ENCODE measurements at places on chromosomes 2 and 18. TPM values are rescaled to one million over a fixed set of nuclear protein-coding genes. Genes with fewer than 3 reads are reported as not detected.

The NOL4 gene
- not detected for polyA plus RNA-seq

- no peak for DNase-seq
Observed at GRCh38 chr2:76984359-76984758, 537.8 kb downstream of the LRRTM4 start.

GRCh38 chr18:76051396-76052226 is 443.4 kb downstream of the ZNF516 start:
- no peak for DNase-seq

DNA sequence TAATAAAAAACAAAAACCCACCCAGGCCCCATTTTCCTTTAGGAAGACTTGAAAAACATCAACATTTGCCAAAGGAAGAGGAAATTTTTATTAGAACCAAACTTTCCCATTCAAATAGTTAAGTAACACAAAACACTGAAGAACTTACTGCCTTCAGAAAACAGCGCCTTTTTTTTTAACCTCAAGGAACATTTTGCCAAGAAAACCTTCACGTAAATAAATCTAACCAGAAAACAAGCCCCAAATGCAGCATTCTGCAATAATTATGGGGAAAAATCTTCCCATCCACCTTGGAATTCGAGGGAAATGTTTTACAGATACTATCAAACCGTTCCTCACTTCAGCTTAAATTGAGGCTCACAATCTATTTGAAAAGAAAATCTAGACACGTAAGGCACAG is 56.4 kb downstream of the ACVR1 start:
- no peak for DNase-seq

- no peak for DNase-seq
Observed at GRCh38 chr2:28565720-28566295, 69.9 kb downstream of the PLB1 start.

The AFTPH gene
- polyA plus RNA-seq: 47.0 TPM

DNA sequence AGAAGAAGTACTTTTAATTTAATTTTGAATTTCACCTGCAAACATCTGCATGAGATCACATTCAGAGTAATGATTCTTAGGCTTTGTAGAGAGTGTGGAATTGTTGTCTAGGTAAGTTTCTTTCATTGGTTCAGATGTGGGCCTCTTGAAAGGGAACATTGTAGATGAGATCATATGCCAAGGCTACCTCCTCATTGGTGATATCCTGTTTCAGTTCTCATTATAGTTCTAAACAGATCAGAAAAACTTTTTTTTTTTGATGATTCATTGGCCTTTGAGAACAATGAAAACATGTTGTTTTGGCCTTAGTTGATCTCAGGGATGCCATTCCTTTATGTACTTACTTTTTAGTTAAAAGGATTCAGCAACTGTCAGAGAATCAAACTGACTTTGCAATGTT is 44.5 kb downstream of the EML6 start:
- no peak for DNase-seq

- DNase-seq: no peak
Observed at GRCh38 chr2:223952280-223952968, 4.8 kb upstream of the MRPL44 start.

DNA sequence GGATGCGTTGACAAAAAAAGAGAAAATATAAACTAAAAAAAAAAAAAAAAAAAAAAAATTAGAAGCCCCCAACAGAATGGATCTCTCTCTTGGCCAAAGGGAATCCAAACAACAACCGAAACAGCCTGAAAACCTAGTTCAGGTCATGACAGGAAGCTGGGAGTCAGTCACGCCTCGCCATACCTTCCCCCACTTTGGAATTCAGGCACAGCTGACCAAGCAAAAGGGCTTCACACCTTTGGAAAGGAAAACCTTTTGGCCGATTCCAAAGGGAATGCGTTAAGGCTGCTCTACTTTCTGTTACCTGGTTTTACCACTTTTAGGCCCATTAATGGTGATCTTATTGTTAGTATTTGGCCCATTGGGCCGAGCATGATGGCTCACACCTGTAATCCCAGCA is 17.9 kb upstream of the RMC1 start:
- no peak for DNase-seq

The IL1B gene
- polyA plus RNA-seq: 5.3 TPM

DNA sequence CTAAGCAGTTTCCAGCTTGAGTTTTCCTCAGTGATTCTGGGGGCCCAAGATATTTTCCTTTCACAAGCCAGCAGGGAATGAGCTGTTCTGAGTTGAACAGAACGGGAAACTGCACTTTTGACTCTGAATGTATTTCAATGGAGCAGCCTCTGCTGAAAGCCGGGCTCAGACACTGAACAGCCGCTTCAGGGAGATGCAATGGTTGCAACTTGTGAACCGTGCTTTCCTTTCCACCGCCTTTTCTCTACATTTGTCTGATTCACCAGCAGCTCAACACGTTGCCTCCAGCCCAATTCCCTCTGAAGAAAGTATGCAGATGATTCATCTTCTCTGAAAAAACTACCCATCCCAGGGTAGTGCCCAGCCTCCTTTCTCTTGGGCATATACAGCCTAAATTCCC is 119.3 kb upstream of the PKDCC start:
- DNase-seq: no peak

DNA sequence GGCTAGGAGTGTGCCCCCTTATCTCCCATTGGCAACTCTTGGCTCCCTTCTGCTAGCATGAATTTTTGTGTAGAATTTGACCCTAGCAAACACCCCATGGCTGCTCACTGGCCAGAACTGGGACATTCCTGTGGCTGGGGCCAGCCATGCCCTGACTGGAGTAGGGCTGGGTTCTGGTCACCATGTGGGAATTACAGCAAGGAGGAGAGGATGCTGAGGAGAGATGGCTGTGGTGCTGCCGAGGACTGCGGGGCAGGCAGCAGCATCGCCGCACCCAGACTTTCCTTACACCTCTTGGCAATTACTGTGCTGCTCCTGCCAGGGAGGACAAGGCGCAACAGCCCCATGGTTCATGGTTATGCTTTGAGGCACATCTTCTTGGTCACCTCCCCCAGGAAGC is 12.7 kb downstream of the KCNF1 start:
- no peak for DNase-seq

The NTSR2 gene
- polyA plus RNA-seq: not detected

GRCh38 chr2:17196380-17196779 is 321.9 kb downstream of the RAD51AP2 start:
- no peak for DNase-seq

GRCh38 chr2:33134791-33135560 is 188.2 kb downstream of the LTBP1 start:
- DNase-seq: no peak

GRCh38 chr2:23404426-23404825 is 19.4 kb downstream of the KLHL29 start:
- DNase-seq: peak; percentile 49

The TEKT4 gene
- not detected for polyA plus RNA-seq

DNA sequence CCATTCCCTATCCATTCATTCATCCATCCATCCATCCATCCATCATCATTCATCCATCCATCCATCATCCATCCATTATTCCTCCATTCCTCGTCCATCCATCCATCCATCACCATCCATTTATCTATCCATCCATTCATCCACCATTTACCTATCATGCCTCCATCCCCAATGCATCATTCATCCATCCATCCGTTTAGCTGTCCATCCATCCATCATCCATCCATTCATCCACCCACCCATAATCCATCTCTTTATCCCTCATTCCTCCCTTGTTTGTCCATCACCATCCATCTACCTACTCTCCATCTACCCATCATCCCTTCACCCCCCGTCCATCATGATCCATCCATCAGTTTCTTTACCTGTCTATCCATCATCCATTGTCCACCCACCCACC is 13.6 kb downstream of the NFATC1 start:
- no peak for DNase-seq

GRCh38 chr2:98839292-98839691 is 96.7 kb downstream of the CRACDL start:
- DNase-seq: no peak

- DNase-seq: no peak
Observed at GRCh38 chr2:726169-726568, 49.0 kb upstream of the TMEM18 start.

The ELOA2 gene
- not detected for polyA plus RNA-seq

- DNase-seq: no peak
Observed at GRCh38 chr2:149645391-149645790, 57.8 kb upstream of the MMADHC start.

DNA sequence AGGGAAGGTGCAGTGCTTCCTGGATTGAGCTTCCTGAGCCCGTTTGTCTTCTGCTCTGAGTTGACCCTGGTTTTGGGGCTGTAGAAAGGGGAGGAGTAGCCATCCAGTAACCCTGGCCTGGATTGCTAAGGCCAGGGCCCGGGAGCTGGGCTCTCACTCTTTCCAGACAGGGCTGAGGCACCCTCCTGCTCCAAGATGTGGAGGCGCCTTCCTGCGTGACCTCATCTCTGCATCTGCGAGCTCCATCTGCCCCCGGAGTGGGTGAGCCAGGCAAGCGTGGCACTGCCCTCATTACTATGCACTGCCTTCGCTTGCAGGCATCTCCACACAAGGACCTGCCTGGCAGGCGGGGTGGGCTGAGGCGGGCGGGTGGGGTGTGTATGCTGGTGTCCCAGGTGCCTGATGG is 58.0 kb downstream of the RAB31 start:
- DNase-seq: no peak

DNA sequence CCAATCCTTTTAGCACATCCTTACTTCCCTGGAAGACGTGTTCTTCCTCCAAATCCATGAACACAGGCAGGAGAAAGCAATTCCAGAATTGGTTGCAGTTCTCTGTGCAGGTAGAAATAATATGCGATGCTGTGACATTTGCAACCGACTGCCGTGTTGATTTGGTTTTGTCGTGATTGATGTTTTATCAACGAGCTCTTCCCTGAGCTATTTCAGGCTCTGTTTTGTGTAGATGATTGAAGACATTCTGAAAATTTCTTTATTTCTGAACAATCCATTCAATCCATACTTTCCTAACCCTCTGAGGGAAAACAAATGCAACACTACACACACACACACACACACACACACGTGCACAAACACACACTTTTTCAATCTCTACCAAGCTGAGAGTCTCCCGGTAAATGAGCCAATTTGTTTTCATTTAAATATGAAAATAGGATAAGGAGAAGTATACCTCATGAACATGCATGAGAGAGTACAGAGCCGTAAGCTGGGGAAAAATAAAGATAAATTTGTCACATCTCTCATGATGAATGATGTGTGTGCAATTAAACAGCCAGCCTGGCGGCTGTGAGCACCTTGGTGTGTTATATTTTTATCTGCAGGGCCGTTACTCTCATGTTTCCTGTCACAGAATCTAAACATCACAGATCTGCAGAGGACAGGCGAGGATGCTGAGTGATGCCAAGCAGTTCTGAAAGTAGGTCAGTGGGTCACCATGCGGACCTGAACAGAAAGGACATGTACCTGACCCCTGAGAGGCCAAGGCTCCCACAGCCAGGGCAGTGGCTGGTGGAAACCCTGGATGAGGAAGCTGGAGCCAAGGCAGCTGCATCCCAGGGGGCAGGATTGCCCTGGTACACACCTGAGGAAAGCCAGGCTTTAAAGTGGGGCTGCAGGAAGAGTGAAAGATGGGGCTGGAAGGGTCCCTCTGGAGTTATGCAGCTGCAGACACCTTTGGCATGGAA is 64.8 kb downstream of the PDCL3 start:
- no peak for DNase-seq

DNA sequence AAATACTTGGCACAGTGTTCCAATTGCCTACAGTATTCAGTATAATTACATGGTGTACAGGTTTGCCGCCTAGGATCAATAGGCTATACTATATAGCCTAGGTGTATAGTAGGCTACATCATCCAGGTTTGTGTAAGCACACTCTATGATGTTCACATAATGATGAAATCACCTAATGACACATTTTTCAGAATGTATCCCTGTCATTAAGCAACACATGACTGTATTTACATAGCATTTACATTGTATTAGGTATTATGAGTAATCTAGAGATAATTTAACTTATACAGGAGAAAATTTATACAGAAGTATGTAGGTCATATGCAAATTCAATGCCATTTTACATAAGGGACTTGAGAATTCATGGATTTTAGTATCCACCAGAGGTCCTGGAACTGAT is 35.4 kb downstream of the SCN7A start:
- DNase-seq: no peak

GRCh38 chr2:143034292-143035074 is 94.7 kb upstream of the ARHGAP15 start:
- DNase-seq: peak; percentile 79

GRCh38 chr2:23351388-23352141 is 33.4 kb upstream of the KLHL29 start:
- peak; percentile 62 for DNase-seq

DNA sequence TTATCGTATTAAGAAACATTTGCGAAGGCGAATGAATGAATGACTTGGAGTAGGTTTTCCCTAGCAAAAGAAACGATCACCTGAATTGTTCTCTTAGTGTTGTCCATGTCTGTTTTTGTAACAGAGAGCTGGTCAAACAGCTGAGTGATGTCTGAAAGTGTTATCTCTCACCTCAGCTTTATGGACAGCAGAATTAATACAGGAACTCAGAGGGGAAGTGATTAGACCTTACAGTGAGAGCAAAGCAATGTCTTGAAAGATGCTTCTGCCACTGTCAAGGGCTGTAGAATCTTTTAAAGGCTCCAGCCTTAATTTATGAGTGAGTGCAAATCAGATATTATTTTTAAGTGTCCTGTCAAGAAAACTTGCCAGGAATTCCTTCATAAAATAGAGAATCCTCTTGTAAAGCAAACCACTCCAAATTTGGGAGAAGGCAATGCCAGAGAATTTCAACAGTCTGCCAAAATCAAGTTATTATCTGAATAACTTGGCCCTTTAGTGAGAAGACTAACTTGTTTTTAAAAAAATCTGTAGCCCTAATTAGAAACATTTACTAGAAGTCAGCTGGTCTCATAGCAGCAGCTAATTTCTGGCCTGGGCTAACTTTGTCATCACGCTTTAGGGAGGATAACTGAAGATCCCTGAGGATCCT is 60.7 kb downstream of the CDC42EP3 start:
- DNase-seq: no peak

The KIAA2012 gene
- polyA plus RNA-seq: not detected

DNA sequence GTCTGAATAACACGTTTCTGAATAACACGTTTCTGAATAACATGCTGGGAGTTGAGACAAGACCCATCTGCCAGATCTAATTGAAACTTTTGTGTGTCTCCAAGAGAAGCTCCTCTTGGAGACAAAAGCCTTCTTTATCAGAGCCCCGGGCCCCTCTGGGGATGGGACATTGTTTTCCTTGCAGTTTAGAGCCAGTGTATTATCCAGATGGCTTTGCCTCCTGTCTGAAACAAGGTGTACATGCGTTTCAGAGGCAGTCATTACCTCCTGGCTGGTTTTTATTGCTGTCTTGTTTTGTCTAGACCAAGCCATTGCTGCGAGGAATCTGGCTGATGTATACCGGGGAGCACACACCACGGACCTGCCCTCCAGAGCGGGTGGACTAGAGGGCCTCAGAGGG is 7.8 kb downstream of the FOSL2 start:
- no peak for DNase-seq

GRCh38 chr2:82793711-82794435 is 1665.2 kb downstream of the SUCLG1 start:
- DNase-seq: no peak

- peak; percentile 29 for DNase-seq
Observed at GRCh38 chr2:234808907-234809306, 142.9 kb upstream of the SH3BP4 start.

Data from small intestine (tissue), 16 donors.